Activated gamma-delta T cell treated with Interleukin-2 at 50 U/mL for 16 hours (primary cell): ENCODE measurements at places on chromosomes 2 and 18.

DNA sequence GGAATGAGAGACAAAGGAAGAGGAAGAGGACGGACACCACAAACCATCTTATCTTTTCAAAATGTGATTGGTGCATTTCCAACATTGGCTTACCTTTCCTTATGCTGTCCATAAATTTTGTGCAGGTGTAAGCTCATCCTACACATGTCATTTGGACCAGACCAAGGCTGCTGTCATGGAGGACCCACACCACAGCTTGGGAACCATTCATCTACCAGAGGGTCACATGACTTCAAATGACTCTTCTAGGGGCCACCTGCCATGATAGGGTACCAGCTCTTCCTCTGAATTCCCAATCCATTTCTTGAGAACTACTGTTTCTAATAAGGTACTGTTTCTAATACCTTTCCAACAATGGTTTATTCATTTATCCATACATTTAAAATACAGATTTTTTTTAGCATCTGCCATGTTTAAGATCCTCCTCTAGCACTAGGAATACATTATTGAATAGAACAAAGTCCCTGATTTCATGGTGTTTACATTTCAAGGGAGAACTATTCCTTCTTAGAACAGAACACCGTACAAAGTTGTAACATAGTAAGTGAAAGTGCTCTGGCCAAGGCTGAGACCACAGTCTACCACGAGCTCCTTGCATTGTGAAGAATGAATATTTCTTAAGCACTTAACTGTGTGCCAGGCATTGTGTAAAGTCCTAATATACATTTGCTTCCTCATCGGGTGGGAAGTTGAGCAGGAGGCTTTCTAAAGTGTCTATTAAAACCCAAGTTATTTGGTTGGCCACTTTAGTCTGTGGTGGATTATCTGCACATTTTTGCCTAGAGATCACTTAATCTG is 246.1 kb upstream of the FN1 start:
- DNase-seq = no peak

DNA sequence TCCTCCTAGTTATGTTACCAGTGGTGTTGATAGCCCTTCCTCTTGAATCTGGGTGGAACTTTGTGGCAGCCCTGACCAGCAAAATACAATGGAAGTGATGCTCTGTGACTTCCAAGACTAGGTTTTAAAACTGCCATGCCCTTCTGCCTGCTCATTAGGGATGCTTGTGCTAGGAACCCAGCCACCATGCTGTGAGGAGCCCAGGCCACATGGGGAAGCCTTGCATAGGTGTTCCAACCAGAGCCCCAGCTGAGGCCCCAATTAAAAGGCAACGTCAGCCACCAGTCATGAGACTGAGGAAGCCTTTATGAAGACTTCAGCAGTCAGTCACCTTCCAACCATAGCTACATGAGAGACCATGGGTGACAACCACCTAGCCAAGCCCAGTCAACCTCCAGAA is 14.0 kb upstream of the MAPRE2 start:
- DNase-seq = no peak

DNA sequence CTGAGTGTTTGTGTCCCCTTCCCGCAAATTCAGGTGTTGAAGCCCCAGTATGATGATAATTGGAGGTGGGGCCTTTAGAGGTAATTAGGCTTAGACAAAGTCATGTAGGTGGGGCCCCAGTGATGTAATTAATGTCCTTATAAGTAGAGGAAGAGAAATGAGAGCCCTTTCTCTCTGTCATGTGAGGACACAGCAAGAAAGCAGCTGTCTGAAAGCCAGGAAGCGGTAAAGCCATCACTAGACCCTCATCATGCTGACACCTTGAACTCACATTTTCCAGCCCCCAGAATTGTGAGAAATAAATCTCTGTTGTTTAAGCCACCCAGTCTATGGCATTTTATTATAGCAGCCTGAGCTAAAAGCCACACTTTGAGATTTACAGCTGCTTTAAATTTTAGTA is 1580.0 kb downstream of the LRP1B start:
- no peak for DNase-seq

GRCh38 chr2:53583583-53583982 is 184.0 kb upstream of the CHAC2 start:
- DNase-seq = no peak

- DNase-seq = peak; percentile 70
Observed at GRCh38 chr2:156333951-156334495, 1.5 kb upstream of the NR4A2 start.

- no peak for DNase-seq
Observed at GRCh38 chr2:73925033-73925704, 1.5 kb upstream of the DGUOK start.

DNA sequence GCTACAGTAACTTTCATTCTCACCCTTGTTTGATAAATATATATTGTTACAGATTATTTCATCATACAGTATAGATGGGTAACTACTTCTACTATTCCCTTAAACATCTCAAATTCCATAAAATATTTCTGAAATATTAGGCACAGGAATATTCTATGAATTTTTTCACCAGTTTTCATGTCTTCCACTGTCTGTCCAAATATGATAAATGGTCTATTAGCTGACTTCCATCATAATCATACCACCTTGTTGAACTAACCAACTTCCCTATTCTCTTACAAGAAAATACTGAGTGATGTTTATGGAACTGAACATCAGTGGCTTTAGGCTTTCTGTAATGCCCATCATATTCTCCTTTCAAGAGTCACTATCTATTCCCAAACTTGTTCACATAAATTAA is 82.4 kb downstream of the TRAPPC8 start:
- no peak for DNase-seq

DNA sequence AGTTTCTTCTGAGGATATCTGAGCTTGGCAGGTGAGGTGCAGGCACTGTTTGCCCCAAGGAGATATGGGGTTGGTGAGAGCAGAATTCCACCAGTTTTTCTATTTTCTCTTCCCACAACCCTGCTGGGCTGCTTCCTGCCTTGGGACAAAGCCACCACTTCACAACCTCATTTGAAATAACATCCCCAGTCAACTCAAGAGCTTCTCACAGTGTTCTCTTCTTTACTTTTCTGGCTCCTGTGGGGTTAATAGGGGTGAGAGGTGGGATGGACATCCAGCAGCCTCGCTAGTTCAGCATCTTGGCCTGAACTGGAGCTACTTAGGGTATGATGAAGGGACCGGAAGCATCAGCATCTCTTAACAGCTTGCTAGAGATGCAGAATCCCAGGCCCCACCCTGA is 106.3 kb downstream of the SLC4A3 start:
- DNase-seq = no peak

GRCh38 chr18:26503382-26503781 is 45.0 kb downstream of the KCTD1 start:
- DNase-seq = no peak
